ENCODE measurements at places on chromosomes 2 and 18.

DNA sequence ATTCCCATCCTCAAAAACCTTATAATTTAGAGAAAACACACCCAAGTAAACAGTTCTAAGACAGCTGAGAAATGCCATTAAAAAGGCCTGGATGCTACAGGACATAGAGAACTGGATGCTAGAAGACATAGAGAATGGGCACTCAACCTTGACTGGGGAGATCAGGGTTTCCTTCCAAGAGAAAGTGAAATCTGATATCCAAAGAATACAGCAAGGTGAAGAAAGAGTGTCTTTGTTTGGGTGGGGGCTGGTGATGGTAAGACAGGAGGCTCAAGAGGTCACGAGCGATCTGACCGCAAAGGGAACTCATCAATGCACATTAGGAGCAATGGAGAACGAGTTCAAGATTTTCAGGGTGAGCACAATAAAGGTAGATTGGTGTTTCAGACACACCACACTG is 31.6 kb downstream of the EPB41L3 start:
- no peak for DNase-seq

- no peak for DNase-seq
Measured at GRCh38 chr18:53417003-53417402, 807.5 kb downstream of the MBD2 start.

DNA sequence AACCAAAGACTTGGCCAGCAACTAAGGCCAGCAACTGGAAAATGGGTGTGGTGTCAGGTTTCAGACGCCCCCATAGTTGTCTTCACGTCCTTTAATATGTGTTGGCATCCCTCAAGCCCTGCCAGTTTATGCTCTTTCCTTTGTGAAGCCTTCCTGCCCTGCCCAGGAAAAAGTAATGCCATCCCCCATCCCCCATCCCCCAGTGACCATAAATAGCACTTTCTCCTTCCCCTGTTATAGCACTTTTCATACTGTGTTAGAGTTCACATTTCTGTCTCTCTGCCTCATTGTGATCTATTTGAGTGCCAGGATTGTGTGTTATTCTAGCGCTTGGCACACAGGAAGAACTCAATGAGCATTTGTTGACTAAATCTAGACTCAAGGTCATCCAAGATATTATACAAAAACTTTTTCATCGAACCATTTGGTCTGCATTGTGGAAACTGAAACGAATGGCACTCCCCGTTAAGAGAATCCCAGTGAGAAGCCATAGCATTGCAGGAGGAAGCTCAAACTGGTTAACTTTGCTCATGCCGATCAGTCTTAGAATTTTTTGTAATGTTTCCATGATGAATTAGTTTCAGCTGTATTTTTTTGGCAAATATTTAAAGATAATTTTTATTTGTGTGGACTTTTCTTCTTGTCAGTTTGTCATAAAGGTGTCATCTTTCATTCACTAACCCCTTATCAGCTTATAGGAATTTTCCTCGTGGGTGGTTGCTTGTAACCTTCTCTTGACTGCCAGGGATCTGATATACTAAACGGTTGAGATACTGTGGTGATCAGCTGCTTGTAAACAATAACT is 15.7 kb downstream of the CRIM1 start:
- DNase-seq = no peak

GRCh38 chr2:25043241-25043867 is 1.5 kb downstream of the EFR3B start:
- no peak for DNase-seq

DNA sequence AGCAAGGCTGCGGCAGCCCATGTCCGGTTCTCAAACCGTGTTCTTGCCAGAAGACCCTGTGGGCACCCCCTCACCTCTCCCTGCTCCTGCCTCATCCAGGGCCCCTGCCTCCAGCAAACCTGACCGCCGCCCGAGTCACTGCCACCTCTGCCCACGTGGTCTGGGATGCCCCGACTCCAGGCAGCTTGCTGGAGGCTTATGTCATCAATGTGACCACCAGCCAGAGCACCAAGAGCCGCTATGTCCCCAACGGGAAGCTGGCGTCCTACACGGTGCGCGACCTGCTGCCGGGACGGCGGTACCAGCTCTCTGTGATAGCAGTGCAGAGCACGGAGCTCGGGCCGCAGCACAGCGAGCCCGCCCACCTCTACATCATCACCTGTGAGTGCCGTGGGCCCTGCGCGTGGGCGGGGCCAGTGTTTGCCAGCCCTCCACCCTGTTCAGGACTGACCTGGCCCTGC is 32.2 kb downstream of the MTERF4 start:
- no peak for DNase-seq

- DNase-seq = no peak
Measured at GRCh38 chr2:16613539-16614011, 52.1 kb downstream of the CYRIA start.

- no peak for DNase-seq
Measured at GRCh38 chr2:144498277-144498676, 21.6 kb downstream of the ZEB2 start.

- no peak for DNase-seq
Measured at GRCh38 chr2:178923546-178923945, 116.3 kb upstream of the TTN start.

DNA sequence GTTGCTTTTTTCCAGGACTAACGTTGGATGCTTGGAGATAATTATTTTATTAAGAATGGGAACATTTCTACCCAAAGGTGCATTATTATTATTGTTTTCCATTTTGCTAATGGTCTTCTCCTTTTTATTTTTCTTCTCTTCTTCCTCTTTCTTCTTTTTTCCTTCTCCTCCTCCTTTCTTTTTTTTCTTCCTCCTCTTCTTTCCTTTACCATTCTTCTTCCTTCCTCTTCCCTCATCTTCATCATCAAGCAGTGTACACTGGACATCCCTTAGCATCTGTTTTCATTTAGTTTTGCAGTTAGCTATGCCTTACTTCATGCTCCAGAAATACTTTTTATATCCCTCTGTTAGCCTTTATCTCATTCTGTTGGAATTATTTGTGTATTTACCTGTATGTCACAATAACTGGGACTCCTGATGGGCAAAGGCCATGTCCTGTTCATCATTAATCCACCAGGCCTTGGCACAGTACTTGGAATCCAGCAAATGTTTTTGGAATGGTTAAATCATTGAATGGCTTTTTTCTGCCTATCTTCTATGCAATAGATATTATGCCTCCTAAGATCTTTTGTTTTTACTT is 162.7 kb downstream of the CAMKMT start:
- DNase-seq = no peak

DNA sequence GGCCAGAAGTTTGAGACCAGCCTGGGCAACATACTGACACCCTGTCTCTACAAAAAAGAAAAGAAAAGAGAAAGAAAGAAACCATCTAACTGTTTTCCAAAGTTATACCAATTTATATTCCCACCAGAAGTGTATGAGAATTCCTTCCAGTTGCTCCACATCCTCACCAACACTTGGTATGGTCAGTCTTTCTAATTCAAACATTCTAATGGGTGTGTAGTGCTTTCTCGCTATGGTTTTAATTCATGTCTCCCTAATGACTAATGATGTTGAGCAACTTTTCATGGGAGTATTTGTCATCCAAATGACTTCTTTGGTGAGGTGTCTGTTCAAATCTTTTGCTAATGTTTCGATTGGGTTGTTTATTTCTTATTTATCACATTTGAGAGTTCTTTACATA is 10.5 kb upstream of the B3GNT7 start:
- no peak for DNase-seq

DNA sequence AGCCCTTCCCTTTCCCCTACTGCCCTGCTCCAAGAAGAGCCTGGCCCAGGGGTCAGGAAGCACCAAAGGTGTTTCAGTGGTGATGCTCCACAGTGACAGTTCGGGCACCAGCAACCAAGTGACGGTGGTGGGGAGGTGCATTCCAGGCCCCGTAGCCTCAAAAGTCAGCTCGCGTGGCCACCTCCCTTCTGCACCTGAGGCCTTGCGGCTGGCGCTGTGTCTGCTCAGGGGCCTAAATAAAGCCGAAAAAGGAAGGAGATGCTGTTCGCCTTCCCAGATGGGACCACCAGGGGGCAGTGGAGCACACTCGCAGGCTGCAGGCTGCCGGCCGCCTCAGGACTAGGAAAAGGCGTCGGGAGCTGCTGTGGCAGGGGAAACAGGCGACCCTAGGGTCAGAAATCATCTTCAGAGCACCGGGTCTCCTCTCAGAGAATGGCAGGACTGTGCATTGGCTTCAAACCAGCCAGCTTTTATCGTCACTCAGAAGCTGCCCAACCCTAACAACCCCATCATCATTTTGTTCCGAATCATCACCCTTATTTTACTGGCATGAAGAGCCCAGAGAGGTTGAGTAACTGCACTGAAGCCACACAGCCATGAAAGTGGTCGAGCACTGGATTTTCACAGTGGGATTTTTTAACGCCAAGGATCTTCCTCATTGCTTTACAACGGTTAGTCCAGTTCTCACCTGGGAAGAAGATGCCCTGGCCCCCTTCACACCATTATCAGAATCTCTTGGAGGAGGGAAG is 213.0 kb upstream of the CELF4 start:
- no peak for DNase-seq

DNA sequence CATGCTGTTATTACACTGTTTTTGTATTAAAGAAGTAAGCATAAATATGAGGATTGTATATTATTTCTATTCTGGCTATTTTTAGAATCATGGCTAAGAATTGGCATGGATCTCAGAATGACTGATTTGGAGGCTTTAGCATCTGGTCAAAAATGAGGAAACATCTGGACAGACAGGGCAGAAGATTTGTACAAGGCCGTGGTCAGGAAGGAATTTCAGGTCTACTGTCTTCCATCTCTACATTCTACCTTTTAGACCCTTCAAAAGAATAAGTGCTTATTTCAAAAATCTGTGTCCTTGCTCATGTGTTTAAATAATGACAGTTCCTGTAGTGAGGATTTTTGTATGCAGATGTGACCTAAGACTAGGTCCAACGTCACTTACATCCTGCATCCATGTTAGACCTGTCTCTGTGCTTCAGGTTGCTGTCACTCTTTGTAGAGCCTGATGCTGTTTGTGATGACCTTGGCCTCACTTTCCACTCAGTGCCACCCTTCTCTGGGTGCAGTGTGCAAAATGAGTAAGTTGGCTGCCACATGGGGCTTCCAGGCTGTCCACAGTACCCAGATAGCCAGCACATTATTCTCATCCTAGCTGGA is 54.7 kb upstream of the B3GNT2 start:
- DNase-seq = no peak

DNA sequence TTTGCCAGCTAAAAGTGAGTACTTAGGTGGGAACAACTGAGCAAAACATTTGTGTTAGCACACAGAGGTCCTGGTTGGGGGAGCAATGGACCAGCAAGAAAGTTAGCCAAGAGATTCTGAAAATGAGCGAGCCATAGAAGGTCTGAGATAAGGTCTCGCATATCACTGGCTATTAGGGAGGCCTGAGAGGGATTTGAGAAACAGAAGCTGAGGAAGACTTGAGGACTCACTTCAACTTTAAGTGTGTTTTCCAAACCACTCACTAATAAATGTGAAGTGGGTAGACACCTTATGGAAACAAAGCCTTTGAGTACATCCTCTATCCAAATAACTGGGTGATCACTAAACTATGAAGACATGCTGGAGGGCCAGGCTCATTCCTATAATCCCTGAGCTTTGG is 958.5 kb downstream of the DPP10 start:
- DNase-seq = no peak

- no peak for DNase-seq
Measured at GRCh38 chr2:84832772-84833461, 48.0 kb downstream of the TRABD2A start.

DNA sequence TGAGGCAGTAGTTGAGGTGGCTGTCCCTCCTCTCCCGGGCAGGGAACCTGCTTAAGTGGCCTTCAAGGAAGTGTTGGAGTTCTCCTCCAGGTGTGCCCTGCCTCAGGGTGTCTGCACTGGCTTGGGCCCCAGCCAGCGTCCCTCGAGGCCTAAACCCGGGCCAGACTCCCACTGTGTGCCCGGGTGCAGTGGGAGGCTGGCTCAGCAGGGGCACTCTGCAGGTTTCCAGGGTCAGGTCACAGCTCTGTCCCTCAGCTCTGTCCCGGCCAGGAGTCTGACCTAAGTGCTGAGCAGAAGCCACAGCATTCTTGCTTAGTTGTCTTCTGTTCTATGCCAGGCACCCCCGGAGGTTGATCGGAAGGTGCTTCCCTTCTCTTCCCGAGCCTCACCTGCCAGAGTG is 69.0 kb upstream of the OTOS start:
- no peak for DNase-seq

GRCh38 chr2:175006281-175006680 is 1.1 kb upstream of the CHN1 start:
- DNase-seq = no peak

DNA sequence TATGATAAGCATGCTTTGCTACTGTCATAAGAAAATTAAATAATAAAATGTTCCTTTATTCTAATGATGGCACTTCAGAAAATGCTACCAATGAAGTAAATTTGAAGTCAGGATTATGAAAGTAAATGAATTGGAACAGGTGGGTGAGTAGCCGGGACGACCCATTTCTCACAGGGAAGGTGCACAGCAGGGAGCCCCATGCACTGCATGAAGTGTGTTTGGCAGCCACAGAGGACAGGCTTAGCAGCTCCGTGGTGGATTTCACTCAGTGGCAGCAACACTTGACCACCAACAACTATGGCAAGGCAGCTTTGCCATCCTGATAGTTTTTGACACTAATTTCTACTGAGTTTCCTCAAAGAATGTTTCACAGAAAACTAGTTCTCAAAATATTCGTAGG is 146.3 kb downstream of the ATL2 start:
- no peak for DNase-seq

DNA sequence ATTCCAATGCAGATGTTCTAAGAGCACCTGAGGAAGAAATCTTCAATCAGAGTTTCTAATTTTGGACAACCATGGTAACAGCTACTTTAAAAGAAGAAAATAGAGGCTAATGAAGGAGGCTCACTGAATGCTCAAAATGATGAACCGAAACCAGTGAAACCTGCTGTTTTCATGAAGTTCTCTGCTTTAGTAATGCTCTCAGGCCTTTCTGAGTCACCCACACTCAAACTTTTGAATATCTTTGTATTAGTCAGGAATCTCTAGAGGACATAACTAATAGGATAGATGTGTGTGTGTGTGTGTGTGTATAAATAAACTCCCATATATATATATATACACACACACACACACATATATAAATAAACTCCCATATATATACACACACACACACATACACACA is 76.9 kb upstream of the RIT2 start:
- no peak for DNase-seq

DNA sequence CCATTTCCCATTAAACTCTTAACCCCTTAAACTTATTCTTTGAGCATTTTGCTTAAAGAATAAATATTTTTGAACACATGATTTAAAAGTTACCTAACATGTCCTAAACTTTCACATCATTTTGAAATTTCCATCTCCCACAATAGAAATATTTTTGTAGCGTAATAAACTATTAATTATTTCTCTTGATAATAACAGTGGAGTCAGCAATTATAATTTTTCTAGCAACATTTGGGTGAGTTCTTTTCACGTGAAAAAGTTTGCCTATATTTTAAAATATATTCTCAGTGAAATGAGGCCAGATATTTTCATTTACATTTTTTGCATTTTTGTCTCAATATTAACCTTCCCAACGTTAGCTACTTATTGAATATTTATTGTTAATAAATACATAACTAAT is 320.4 kb upstream of the CRIM1 start:
- DNase-seq = no peak

- DNase-seq = no peak
Measured at GRCh38 chr2:148906124-148906523, 31.1 kb downstream of the KIF5C start.
